Pancreas (tissue), 10 donors: ENCODE measurements at places on chromosomes 6 and 20. TPM values are rescaled to one million over a fixed set of nuclear protein-coding genes. Genes with fewer than 3 reads are reported as not detected.

The C6orf132 gene
- total RNA-seq: 16.9 TPM

The ZNF184 gene
- 4.6 TPM for total RNA-seq

The PRSS35 gene
- 0.44 TPM for total RNA-seq

The OR12D3 gene
- total RNA-seq: not detected

The IRF4 gene
- total RNA-seq: 1.0 TPM

GRCh38 chr20:20217621-20218020, 150.3 kb upstream of the INSM1 start:
- no peak for DNase-seq

DNA sequence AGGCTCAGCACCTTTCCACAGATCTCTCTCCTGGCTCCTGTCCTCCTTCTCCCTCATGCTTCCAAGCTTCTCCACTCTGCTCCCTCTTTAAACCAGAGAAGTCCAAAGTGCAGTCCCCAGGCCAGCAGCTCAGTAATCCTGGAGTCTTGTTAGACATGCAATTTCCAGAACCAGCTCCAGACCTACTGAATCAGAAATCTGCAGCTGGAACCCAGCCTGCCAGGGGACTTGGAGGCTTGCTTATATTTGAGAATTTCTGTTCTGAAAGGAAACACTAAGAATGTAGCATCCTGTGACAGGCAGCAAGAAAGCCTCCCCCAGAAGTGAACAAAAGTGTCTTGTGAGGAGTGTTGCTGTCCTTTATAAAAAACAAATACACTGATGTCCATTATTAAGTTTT, 438.1 kb downstream of the BCKDHB start:
- DNase-seq: no peak

GRCh38 chr6:33914645-33915044, 110.8 kb upstream of the MLN start:
- DNase-seq: no peak

- no peak for DNase-seq
Measured at GRCh38 chr6:168264593-168265335, 54.8 kb downstream of the DACT2 start.

DNA sequence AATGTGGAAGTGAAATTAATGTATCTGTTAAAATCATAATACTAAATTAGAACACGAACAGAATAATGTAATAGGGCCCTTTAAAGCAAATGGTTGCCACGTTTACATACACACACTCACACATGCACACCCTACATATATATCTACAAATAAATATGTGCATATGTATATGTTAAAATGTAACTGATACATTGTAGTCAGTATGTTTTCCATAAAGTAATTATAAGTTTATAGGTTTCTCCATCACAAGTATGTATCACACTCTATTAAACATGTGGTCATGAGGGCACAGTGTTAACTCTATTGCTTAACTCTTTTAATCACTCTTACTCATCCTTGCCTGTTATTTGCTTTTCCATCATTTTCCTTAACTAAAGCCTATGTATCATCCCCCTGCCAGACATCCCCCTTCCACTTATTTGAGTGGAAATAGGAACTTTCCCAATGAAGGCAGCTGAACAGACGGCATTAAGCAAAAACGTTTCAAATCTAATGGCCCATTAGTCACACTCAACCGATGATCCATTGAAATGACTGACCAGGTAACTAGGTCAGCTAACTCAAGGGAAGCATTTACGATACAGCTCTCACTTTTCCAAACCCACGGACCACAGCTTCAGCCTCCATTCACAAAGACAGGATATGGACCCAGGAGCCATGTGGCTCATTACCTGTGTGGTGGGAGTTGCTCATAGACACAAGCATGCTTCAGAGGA, 89.3 kb downstream of the HAO1 start:
- no peak for DNase-seq
